ENCODE measurements at places on chromosomes 7 and 10.
A peak's percentile ranks its signal among the peaks of the same experiment; 100 is the strongest.

DNA sequence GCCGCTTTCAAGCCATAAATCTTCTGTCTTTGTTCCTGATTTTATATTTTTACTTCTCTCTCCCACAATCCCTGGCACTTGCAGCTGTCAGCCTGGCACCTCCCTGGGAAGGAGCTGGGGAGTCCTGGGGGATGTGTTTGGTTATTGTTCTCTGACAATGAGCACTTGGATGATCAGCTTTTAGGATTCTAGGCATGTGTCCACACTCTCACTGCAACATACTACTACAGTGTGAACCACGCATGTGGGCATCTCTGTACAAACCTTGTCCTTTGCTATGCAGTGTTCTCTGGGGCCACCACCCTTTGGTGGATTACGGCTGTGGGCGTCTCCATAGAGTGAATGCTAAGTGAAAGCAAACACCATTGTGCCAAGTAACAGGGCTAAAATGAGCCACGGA lies 168.4 kb upstream of the KMT2E start:
- peak; percentile 34 for DNase-seq

DNA sequence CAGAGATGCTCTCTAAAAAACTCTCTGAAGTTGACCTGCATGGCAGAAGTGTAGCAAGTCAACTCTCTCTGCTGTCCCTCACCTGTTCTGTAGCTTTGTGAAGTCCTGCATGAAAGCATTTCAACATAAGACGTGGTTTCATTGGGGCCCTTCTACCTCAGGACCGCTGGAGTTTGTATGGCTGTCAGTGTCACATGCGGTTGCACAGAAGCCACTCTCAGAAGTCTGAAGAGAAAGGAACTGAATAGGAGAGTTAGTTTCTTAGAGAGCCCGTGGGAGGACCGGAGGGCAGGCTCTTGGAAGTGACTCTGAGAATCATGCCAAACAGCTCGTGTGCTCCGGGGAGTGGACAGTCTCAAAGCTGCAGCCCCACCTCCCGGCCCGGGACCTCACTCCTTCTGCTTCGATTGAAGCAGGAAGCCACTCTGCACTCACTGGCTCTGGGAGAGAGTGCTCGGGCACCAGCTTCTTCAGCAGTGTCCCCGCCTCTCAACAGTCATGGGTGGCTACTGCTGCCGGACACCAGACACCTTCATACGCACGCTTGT lies 486.7 kb downstream of the SDK1 start:
- no peak for DNase-seq

DNA sequence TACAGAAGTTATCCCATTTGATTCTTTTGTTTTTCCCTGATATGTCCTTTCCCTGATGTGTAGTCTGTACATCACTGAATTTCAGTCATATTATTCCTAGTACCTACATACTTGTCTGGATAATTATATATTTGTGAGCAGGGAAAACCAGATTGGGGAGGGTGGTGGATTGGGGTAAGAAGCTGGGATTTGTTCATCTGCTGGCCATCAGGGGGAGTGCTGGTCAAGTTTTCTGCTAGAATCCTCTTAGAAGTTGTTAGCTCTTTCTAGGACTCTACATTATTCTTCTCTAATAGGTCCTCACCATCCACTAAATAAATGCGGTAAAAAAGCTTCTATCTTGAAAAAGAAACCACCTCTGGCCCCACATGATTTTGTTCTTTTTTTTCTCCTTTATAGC lies 232.7 kb upstream of the TAC1 start:
- no peak for DNase-seq

DNA sequence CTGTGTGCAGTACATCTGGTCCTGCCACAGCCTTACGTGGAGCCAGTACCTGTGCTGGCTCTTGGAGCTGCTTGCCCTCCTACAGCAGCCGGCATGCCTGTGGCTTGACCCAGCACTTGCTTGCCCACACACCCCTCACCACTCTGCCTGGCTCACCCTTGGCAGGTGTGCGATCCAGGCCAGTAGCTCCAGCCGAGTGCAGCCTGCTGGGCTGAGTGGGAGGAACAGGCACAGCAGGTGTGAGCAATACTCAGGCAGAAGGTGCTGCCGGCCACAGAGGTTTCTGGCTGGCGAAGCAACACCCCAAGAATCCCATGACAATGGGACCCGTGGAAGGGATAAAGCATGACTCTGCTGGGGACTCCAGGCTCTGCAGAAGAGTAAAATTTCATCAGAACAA lies 173.5 kb upstream of the ADCY1 start:
- DNase-seq, result no peak

GRCh38 chr7:41576166-41576565 lies 126.7 kb downstream of the INHBA start:
- DNase-seq, result no peak

Measured in brain (organoid and tissue), 16 donors.